A549 treated with Mapracorat at 1 μM for 4 hours (cell line): ENCODE measurements at places on chromosomes 2 and 18. TPM values are rescaled to one million over a fixed set of nuclear protein-coding genes. Genes with fewer than 3 reads are reported as not detected.

The KCNJ13 gene
- total RNA-seq: not detected in 5 replicates

The LYG2 gene
- total RNA-seq: not detected in 5 replicates

The BMP10 gene
- not detected in 5 replicates for total RNA-seq

The LHCGR gene
- not detected in 5 replicates for total RNA-seq

The ACMSD gene
- total RNA-seq: not detected in 5 replicates

The GREB1L gene
- total RNA-seq: 2.8 to 4.3 TPM (median 3.7 TPM) in 5 replicates

The SLC9A4 gene
- not detected in 5 replicates for total RNA-seq

The MAP3K19 gene
- not detected in 5 replicates for total RNA-seq

The ADAM17 gene
- 23.6 to 32.7 TPM (median 30.2 TPM) in 5 replicates for total RNA-seq

The NOSTRIN gene
- 1.8 to 3.1 TPM (median 2.2 TPM) in 5 replicates for total RNA-seq

The RAPH1 gene
- total RNA-seq: 5.2 to 8.0 TPM (median 6.2 TPM) in 5 replicates

The WNT6 gene
- 0.12 to 0.29 TPM (median 0.19 TPM) in 5 replicates for total RNA-seq

The DLX1 gene
- 3.2 to 4.0 TPM (median 3.2 TPM) in 5 replicates for total RNA-seq

The GAL3ST2 gene
- 0.15 to 0.42 TPM (median 0.25 TPM) in 5 replicates for total RNA-seq

The CXCR2 gene
- total RNA-seq: not detected in 5 replicates

The GTF2A1L gene
- not detected in 5 replicates for total RNA-seq

The RBM44 gene
- total RNA-seq: 0.10 to 0.35 TPM (median 0.22 TPM) in 5 replicates

The SLC30A3 gene
- total RNA-seq: 2.1 to 4.0 TPM (median 3.3 TPM) in 5 replicates

The EFR3B gene
- 10.0 to 10.5 TPM (median 10.3 TPM) in 5 replicates for total RNA-seq

The NR4A2 gene
- 1.4 to 3.0 TPM (median 2.1 TPM) in 5 replicates for total RNA-seq

The AQP12B gene
- total RNA-seq: not detected in 5 replicates

The NT5DC4 gene
- total RNA-seq: not detected in 5 replicates

The RPS27A gene
- 2,611 to 3,269 TPM (median 2,741 TPM) in 5 replicates for total RNA-seq

The ERBB4 gene
- not detected in 5 replicates for total RNA-seq

The ASIC4 gene
- 0.07 to 0.20 TPM (median 0.13 TPM) in 3 of 5 replicates, not detected in the others for total RNA-seq

The PROKR1 gene
- not detected in 5 replicates for total RNA-seq

The DNAH6 gene
- total RNA-seq: 0.02 to 0.12 TPM (median 0.05 TPM) in 5 replicates

The KYNU gene
- total RNA-seq: 238 to 285 TPM (median 251 TPM) in 5 replicates

The RETSAT gene
- 51.9 to 58.7 TPM (median 54.9 TPM) in 5 replicates for total RNA-seq

The CLIP4 gene
- 20.0 to 27.2 TPM (median 24.1 TPM) in 5 replicates for total RNA-seq

The SNTG2 gene
- total RNA-seq: not detected in 5 replicates

The UBE2F gene
- total RNA-seq: 47.6 to 56.4 TPM (median 51.5 TPM) in 5 replicates

The DSG4 gene
- total RNA-seq: not detected in 5 replicates

The TWIST2 gene
- 10.0 to 17.5 TPM (median 16.6 TPM) in 5 replicates for total RNA-seq

The SULT1C3 gene
- total RNA-seq: not detected in 5 replicates

The RAB17 gene
- total RNA-seq: 0.14 to 0.85 TPM (median 0.23 TPM) in 5 replicates

The OTOF gene
- 0.03 to 0.21 TPM (median 0.15 TPM) in 5 replicates for total RNA-seq

The KCNS3 gene
- total RNA-seq: 0.86 to 1.4 TPM (median 1.1 TPM) in 5 replicates

The DCC gene
- not detected in 5 replicates for total RNA-seq

The NEB gene
- 0.18 to 0.34 TPM (median 0.23 TPM) in 5 replicates for total RNA-seq

The STPG4 gene
- total RNA-seq: not detected in 5 replicates

The FAP gene
- total RNA-seq: 0.15 TPM in 1 of 5 replicates, not detected in the others

The DSEL gene
- total RNA-seq: 0.31 to 0.47 TPM (median 0.40 TPM) in 5 replicates

The MARCO gene
- 0.08 to 0.27 TPM (median 0.10 TPM) in 3 of 5 replicates, not detected in the others for total RNA-seq

The PRSS56 gene
- total RNA-seq: 0.07 to 0.21 TPM (median 0.12 TPM) in 5 replicates

The TEKT4 gene
- not detected in 5 replicates for total RNA-seq

The TUBA3E gene
- 2.4 to 3.8 TPM (median 3.3 TPM) in 5 replicates for total RNA-seq

The UPP2 gene
- total RNA-seq: not detected in 5 replicates

The CRACDL gene
- total RNA-seq: 2.5 to 3.8 TPM (median 2.8 TPM) in 5 replicates

The MOCOS gene
- total RNA-seq: 2.6 to 3.0 TPM (median 2.7 TPM) in 5 replicates

The KLHL30 gene
- 0.18 to 0.26 TPM (median 0.24 TPM) in 5 replicates for total RNA-seq

The ADAM23 gene
- 8.4 to 10.2 TPM (median 9.2 TPM) in 5 replicates for total RNA-seq

The MYO3B gene
- total RNA-seq: not detected in 5 replicates
